Tibial nerve (tissue), 4 donors: ENCODE measurements at places on chromosomes 4 and X. TPM values are rescaled to one million over a fixed set of nuclear protein-coding genes. Genes with fewer than 3 reads are reported as not detected.

NPFFR2 gene
- total RNA-seq = not detected

TRIM61 gene
- total RNA-seq = not detected

TRPC5OS gene
- not detected for total RNA-seq

ENPEP gene
- 4.2 TPM for total RNA-seq

ARR3 gene
- total RNA-seq = not detected

TRAM1L1 gene
- total RNA-seq = 0.84 TPM

UTP14A gene
- 27.6 TPM for total RNA-seq

DUSP21 gene
- total RNA-seq = not detected

IL3RA gene
- 3.3 TPM for total RNA-seq

GRCh38 chr4:123606946-123607542, 210.4 kb downstream of the SPRY1 start:
- no peaks in the 10 kb centered on the region for H3K27me3 ChIP-seq
- H3K27ac ChIP-seq = no peak overlapping the region
- H3K4me1 ChIP-seq = peaks cover 9% of the 10 kb centered on the region
- no peak for DNase-seq

GRCh38 chrX:21373001-21373400, 1.2 kb upstream of the CNKSR2 start:
- H3K27ac ChIP-seq = peak overlapping the region; percentile 85
- no peak for DNase-seq
- no peaks in the 10 kb centered on the region for H3K4me1 ChIP-seq
- no peaks in the 10 kb centered on the region for H3K27me3 ChIP-seq
- no peak overlapping the region for H3K4me3 ChIP-seq

DNA sequence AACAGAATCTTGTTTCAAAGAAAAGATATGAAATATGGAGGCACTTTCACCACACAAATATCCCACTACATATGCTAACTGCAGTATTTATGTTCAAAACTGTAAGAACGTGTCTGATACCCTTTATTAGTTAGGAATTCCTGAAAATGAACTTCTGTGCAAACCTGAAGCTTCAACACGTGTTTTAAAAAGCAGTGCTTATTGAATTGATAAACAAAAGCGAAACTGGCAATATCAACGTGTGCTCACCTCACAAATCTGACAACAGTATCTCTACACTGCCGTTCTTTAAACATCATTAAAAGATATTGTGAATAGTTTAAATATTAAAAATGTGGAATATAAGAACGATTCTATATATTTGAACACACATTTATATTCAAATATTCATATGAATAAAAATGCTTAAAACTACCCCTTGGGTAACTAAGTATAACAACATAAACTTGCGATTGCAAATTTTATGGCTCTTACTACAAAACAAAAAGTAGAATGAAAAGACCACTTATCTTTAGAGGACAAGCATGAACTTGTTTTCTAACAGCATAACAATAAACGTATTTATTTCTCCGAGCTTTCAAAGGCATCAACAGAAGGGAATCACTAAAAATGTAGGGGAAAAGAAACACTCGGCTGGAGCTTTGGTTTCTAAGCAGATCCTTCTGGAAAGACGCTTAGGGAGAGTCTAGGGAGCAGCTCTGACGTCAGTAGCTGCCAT, at the start of gene LRP2BP:
Gene LRP2BP (minus strand): TSS at position 687 of the 718 bp plus-strand sequence. CDS start 17,738 bp downstream, outside the sequence.
- H3K27me3 ChIP-seq = no peaks in the 10 kb centered on the region
- H3K4me3 ChIP-seq = peak within 1 kb of the TSS; percentile 95
- H3K36me3 ChIP-seq = no peaks in the 10 kb centered on the region
- H3K4me1 ChIP-seq = peaks cover 47% of the 10 kb centered on the region
- peak within 1 kb of the TSS; percentile 99 for H3K27ac ChIP-seq

DNA sequence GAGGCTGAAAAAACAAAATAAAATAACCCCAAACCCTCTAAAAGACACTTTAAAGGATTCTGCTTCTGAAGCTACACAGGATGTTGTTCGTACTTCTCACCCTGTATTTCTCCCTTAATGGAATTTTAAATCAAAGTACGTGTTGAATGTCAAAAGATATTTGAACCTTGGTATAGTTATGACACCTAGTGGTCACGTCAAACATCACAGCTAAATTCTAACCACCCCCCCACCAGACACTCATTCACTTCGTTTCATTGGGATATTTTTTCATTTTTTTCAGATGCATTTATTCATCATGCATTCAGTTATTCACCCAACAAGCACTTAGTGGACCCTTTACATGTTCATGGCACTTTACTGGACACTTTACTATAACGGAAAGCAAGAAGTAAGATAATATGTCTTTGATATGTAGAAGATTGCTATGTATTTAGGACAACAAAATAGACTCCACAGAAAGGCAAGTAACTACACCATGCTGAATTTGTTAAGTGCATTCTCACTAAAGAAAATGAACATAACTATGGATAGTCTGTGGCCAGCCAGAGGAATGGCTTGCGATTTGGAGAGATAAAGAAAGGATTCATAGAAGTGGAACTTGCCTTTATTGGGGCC, 62.5 kb upstream of the GPR174 start:
- no peak overlapping the region for H3K4me3 ChIP-seq
- no peaks in the 10 kb centered on the region for H3K27me3 ChIP-seq
- H3K36me3 ChIP-seq = no peaks in the 10 kb centered on the region

DNA sequence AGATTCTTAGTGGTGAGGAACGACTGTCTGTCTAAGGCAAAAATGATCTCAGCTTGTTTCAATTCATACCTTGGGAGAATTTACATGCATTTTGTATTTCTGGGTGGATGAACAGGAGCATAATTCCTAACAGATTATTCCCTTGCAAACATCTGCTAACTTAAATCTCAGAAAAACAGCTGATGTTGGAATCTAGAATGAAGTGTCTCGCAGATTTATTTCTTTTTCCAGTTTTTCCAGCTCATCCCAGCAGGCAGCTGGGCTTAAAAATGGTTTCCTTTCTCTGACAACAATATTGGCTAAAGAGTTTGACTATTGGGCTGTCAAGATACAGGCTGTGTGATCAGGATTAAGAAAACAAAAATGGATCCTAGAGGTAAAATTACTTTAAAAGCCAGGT, 1.1 kb downstream of the LNX1 start:
- H3K27me3 ChIP-seq = no peaks in the 10 kb centered on the region
- no peak for DNase-seq
- H3K36me3 ChIP-seq = no peaks in the 10 kb centered on the region
- H3K4me1 ChIP-seq = no peaks in the 10 kb centered on the region
- no peak overlapping the region for H3K27ac ChIP-seq

DNA sequence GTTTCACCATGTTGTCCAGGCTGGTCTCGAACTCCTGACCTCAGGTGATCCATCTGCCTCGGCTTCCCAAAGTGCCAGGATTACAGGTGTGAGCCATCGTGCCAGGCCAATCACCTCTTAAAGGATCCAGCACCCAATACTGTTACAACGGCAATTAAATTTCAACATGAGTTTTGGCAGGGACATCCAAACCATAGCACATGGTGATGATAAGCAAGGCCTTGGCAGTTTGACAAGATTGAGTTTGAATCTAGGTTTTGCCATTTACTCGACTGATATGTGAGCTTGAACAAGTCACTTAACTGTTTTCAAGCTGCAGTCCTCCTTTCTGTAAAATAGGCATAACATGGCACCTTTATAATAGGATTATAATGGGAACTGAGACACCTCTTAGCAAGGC, 84.1 kb downstream of the GPR82 start:
- no peak overlapping the region for H3K4me3 ChIP-seq
- no peak for DNase-seq
- no peaks in the 10 kb centered on the region for H3K36me3 ChIP-seq
- H3K27ac ChIP-seq = no peak overlapping the region
- no peaks in the 10 kb centered on the region for H3K27me3 ChIP-seq
- H3K4me1 ChIP-seq = no peaks in the 10 kb centered on the region

- H3K4me3 ChIP-seq = peak overlapping the region; percentile 71
- H3K4me1 ChIP-seq = peaks cover 14% of the 10 kb centered on the region
- no peaks in the 10 kb centered on the region for H3K27me3 ChIP-seq
- H3K36me3 ChIP-seq = peaks cover 17% of the 10 kb centered on the region
- DNase-seq = no peak
Observed at GRCh38 chr4:82899374-82900065, 1.0 kb upstream of the THAP9 start.

DNA sequence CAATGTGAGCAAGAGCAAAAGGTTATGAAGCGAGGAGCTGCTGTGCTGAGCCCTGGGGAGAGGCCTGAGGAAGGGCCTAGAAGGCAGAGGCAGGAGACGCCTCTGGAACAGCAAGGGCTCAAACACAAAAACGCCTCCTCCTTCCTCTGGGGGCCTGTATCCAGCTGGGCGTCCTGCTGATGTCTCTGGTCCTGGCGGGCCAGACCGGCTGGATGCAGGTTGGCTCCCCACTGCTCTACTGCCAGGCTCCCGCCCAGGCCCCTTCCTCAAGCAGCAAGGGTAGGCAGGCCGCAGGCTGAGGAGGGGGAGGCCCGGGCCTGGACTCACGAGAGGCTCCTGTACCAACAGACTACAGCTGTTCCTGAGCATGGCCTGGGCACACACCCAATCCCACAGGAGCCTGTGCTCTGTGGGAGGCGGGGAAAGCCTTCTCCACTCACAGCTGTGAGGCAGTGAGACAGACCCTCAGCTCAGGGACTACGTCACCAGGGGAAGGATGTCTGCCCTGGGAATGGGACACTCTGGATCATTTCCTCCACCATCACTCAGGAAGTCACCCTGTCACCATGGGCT, 2.3 kb downstream of the HAUS7 start:
- DNase-seq = no peak
- H3K4me3 ChIP-seq = no peak overlapping the region
- H3K4me1 ChIP-seq = peaks cover 5% of the 10 kb centered on the region
- H3K27ac ChIP-seq = no peak overlapping the region

- no peaks in the 10 kb centered on the region for H3K4me1 ChIP-seq
- no peaks in the 10 kb centered on the region for H3K36me3 ChIP-seq
- no peak for DNase-seq
Observed at GRCh38 chr4:139575072-139575471, 19.1 kb upstream of the SETD7 start.

DNA sequence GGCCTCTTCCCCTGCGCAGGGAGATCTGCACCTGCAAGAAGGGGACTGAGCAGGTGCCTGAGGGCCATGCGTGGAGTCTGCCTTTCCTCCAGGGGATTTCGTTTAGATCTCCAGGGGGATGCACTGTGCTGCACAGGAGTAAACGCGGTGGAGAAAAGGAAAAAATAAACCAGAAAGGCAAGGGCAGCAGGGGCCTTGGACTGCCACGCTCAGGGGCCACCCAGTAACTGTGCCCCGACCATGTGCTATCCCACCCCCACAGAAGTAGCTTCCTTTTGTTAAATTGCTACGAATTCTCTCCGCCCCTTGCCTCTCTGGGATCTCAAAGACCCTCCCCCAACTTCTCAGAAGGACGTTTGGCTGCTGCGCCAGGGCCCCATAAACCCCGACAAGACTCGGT, 17.2 kb upstream of the HMX1 start:
- H3K4me3 ChIP-seq = no peak overlapping the region
- no peak for DNase-seq
- no peaks in the 10 kb centered on the region for H3K27me3 ChIP-seq
- H3K36me3 ChIP-seq = no peaks in the 10 kb centered on the region
- no peaks in the 10 kb centered on the region for H3K4me1 ChIP-seq
